Stimulated activated CD8-positive, alpha-beta memory T cell treated with anti-CD3 and anti-CD28 coated beads, Interleukin-7, amount 100 ng/mL, for 24 hours (primary cell): ENCODE measurements at places on chromosomes 3 and 15.

DNA sequence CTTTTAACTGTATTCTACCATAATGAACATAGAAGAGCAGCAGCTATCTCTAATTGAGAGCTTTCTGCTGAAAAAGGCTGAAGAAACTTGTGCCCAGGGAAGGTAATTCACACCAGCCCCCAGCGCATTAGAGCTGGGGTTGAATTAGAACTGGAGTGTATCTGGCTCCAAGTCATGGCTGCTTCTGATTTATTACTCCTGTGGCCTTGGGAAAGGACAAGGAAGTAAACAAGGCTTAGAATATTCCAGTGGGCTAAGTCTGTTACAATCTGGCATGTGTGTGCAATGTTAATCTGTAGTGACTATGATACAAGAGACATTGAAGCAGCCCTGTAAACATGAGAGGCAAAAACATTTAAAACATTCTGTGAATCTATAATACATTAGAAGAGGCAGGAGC is 18.1 kb downstream of the CPA3 start:
- DNase-seq: no peak

DNA sequence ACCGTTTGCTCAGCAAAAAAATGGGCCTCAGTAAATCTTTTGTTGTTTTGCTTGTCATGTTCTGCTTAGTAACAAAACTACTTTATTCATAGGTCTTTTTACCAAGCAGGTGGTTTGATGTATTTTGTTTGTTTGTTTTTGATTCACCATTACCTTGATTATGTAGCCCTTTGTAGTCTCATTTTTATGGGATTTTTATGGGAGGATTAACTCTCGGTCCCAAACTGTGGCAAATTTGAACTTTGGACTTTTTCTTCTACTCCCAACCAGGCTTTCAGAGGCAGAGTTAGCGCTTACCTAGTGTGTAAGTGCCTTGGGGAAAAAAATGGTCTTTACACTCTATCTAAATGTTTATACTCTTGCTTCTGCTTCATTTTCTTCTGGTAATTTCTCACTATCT is 276.7 kb upstream of the POU1F1 start:
- DNase-seq: no peak

DNA sequence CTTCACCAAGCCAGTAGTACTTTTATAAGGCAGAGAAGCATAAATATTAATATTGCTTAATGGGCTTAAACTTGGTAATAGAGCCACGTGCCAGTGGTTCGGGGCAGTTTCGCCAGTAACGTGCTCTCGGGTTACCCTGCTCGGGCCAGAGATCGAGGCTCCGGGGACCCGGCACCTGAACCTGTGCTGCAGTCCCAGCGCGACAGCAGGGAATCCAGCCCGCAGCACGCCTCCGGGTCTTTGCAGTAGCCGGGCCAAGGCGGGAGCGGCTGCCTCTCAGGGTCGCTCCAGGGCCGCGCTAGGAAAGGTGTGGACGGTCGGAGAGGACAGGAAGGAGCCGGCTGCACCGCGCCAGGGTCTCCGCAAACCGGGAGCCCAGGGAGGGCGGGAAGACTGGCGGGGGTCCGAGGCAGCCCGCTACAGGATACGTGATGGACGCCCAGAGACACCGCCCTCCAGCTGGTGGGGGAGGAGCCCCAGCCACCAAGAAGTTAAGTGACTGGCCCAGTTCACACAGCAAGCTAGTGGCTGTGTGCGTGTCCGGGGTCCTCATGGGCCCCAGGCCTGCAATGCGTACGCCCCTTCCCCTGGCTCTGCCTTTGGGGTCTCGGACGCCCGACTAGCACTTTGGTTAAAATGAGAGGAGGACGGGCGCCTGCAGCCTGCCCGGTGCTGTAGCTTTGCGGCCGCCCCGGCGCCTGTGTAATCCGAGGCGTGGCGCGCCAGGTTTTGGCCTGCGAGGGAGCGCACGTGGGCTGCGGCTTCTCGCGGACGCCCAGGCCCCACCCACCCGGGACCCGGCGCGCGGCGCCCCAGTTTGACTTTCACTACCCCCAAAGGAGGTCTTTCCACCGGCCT is 1.2 kb upstream of the PDE8A start:
- DNase-seq: peak; percentile 74

DNA sequence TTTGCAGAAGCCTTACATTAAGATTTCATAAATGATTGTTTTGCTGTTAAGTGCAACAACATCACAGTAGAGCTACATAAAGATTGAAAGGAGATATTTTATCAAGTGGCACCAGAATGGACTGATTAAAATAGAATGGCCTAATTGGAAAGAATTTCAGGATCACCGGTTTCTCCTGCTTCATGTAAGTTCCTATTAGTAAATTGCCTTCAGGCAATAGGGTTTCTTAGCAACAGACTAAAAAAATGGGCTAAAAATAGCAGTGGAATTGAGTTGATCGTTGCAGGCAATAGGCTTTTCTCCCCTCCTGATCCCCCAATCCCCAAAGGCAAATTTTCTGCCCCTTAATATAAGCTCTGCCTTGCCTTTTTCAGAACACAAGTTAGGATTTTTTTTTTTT is 917 bp downstream of the LNP1 start:
- DNase-seq: no peak

GRCh38 chr3:41041899-41042298 is 157.4 kb upstream of the CTNNB1 start:
- DNase-seq: no peak

DNA sequence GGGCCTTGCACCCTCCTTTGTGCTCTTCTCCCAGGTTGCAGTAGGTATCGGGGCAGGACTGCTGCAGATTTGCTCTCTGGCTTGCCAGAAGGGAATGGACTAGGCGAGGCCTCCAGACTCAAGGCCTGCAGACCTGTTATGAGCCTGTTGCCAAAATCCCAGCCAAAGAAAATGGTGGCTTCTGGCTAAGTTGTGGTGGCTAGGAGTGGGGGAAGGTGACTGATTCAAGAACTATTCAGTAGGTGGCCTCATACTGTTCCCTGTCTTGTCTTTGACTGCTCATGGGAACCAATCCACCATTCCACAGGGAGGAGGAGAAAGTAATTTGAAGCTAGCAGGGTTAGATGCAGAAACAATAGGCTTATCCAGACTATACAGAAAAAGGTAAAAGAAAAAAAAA is 380.4 kb upstream of the PROK2 start:
- no peak for DNase-seq

DNA sequence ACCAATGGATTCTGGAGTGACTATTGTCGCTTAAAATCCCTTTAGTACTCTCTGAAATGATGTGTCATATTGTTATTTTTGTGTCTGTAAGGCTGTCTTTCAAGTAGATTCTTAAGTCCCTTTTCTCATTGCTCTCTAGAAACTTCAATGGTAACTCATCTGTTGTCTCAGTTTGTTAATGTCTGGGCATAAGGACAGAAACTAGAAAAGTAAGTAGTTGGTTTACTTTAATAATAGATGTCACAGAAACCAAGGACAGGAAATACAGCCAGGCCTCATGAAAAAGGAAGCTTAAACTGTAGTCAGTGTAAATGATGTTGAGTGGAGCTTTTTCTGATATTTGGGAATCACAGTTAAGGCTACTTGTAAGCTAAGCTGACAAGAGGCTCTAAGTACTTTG is 730.2 kb upstream of the DPPA4 start:
- DNase-seq: no peak

- no peak for DNase-seq
These were observed 33.7 kb downstream of the ANXA2 start for GRCh38 chr15:60363903-60364611.

GRCh38 chr3:152256851-152257562 is 11.7 kb upstream of the MBNL1 start:
- DNase-seq: no peak

DNA sequence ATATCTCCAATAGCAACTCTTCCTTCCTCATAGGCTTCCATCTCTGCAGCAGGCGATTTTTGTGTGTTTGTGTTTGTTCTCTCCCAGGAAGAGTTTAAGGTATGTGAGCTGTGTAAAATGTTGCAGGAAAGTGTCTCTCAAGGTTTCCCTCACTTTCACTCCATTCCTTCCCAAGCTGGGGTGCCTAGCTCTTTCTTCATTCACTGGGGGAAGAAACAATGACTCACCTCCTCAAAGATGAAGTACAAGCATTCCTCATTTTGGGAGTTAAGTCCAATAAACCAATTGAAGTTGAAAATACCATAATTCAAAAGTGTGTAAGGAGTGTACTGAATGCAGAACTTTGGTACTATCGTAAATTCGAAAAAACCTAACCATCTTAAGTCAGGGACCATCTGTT is 422.7 kb upstream of the CFAP20DC start:
- DNase-seq: no peak

GRCh38 chr15:28274635-28275034 is 47.3 kb downstream of the HERC2 start:
- no peak for DNase-seq

DNA sequence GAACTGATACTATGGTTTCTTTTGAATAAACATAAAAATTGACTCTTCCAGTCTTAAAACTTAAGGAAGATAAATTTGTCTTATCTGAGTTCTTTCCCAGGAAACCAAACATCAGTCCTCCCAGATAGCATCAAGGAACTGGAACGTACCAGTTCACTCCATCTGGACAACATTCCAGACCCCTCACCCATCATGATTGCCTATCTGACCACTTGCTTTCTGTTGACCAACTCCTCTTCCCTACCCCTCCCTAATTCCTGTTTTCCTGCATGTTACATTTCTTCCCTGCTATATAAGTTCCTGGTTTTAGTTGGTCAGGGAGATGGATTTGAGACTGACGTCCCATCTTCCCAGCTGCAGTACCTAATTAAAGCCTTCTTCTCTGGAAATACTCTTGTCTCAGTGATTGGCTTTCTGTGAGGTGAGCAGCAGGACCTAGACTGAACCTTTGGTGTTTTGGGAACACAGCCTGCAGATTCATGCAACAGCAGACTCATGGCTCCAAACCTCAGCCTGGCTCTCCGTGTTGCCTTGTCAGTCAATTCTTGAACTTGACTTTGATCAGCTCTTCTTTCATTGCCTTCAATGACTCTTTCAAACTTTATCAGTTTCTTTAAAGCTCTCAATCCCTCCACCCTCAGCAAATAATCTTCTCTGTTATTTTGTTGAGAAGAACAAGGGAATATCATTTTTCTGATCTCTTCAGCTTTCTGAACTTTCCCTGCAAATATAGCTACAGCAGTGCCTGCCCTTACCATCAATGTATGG is 123.6 kb downstream of the RPL22L1 start:
- no peak for DNase-seq

GRCh38 chr3:151900884-151901643 is 27.6 kb downstream of the SUCNR1 start:
- no peak for DNase-seq
